ENCODE measurements at places on chromosomes 7 and 10.

DNA sequence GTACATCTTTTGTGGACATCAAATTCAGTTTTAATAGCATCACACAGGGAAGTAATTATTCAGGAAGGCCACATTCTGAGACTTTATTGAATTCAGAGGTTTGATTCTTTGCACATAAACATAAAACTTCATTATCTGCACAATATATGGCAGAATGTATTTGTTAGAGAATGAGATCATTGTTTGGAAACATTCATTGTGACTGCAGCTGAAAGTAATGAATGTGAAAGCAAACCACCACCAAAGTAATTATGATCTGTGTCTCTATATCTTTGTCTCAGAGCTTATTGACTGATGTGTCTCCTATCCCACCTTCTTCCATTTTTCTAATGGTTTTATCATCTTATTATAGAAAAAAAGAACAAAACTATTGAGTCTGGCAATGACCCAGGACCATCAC, 340.9 kb upstream of the PCDH15 start:
- DNase-seq = no peak

DNA sequence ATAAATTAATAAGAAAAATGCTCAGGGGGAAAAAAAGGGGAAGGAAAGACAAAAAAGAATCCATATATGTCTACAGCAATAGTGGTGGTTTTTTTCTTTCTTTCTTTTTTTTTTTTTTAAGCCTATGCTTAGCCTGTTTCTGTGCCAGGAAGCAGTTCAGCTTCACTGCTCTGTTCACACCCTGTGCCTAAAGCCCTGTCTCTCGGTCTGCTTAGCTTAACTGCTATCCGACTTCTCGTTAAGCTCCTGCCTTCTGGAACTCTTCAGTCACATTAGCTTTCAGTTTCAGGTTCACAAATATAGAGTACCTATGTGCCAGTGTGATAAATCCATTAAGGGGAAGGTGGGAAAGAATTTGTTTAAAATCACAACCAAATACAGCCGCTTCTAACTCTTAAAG, 26.5 kb upstream of the NRG3 start:
- DNase-seq = no peak

DNA sequence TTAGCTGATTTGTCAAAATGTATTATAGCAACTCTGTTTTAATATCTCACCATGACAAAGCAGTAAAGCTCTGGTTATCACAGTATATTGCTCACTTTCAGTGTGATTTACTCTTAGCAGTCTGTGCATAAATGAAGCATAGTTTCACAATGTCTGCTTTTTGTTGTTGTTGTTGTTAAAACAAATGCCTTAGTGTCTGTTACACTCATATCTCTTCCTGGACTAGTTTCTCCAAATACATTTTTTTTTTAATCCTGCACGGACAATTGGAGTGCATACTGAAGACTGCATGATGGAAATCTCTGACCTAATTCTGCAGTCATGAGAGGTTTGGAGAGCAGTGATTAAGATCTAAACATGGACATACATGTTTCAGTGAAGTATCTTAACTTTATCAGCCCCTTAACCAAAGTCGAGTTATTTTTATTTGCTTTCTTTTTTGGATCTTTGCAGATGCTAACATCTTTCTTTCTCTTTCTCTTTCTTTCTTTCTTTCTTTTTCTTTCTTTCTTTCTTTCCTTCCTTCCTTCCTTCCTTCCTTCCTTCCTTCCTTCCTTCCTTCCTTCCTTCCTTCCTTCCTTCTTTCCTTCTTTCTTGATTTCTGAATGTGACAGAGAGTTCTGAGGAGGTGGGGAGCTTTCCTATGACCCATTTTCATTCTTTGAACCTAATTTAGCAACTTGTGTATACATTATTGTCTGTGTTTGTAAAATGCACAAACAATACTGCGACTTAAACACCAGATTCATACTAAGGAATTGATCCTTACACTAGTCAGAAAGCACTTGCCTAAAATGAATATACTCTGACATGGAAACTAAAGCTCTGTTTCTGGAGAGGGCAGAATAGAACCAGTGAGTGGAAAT, 161.5 kb upstream of the AGR3 start:
- no peak for DNase-seq

DNA sequence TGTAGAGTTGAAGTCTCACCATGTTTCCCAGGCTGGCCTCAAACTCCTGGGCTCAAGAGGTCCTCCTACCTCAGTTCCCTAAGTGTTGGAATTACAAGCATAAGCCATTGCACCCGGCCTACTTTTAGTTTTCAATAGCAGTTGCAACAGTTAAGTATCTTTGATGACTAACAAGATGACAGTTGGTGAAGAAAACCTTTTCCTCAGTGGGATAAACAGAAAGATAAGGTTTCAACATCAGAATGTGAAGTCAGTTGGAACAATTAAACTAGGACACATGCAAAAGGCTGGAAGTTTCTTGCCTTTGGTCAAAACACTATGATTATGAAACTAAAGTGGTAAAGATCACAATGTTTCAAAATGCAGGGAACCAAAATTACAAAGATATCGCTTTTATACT, 169.2 kb downstream of the ZNF438 start:
- DNase-seq = no peak

- DNase-seq = no peak
Measured at GRCh38 chr7:1661461-1661860, 8.6 kb upstream of the ELFN1 start.

- no peak for DNase-seq
Measured at GRCh38 chr10:53580465-53580864, 807.9 kb upstream of the MBL2 start.

DNA sequence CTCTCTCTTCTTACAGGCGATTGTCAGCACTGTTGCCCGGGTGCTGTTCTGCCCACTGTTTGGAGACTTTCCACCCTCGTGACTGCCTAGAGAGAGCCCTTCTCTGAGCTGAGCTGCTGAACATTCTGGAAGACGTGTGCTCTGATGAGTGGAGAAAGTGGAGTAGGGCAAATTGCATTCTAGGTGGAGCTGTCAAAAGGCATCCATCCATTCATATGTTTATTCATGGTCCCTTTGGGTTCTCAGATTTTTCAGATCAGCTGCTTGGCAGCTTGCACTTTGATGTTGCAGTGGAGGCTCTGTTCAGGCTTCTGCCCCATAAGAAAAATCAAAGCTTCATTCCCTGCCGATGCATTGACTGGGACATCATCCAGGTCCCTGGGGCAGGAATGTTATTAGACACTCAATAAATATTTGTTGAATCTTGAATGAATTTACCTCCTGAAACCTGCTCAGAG, 120.7 kb upstream of the EEPD1 start:
- DNase-seq = peak; percentile 56

- DNase-seq = peak; percentile 34
Measured at GRCh38 chr10:7365027-7365745, 45.6 kb downstream of the SFMBT2 start.

All from retina (tissue), 1 donor.